Lung microvascular endothelial cell (primary cell): ENCODE measurements at places on chromosomes 11 and 22.

GRCh38 chr11:36775756-36776155 is 177.7 kb upstream of the RAG2 start:
- DNase-seq = no peak

DNA sequence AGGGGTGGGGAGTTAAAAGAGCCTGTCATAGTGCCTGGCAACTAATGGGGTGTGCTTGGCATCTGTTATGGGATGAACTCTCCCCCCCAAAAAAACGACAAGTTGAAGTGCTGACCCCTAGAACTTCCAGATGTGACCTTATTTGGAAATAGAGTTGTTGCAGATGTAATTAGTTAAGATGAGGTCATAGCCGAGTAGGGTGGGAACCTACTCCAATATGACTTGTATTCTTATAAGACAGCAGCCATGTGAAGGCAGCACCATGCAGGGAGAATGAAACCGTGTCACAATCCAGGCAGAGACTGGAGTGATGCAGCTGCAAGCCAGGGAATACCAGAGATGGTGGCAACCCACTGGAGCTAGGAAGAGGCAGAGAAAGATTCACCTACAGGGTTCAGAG is 394.5 kb downstream of the TENM4 start:
- no peak for DNase-seq

GRCh38 chr11:67494371-67495233 is 10.6 kb downstream of the PITPNM1 start:
- no peak for DNase-seq

- no peak for DNase-seq
Measured at GRCh38 chr11:223884-224283, 12.3 kb downstream of the SIRT3 start.

- DNase-seq = no peak
Measured at GRCh38 chr11:3605771-3606203, 36.0 kb downstream of the ART5 start.

DNA sequence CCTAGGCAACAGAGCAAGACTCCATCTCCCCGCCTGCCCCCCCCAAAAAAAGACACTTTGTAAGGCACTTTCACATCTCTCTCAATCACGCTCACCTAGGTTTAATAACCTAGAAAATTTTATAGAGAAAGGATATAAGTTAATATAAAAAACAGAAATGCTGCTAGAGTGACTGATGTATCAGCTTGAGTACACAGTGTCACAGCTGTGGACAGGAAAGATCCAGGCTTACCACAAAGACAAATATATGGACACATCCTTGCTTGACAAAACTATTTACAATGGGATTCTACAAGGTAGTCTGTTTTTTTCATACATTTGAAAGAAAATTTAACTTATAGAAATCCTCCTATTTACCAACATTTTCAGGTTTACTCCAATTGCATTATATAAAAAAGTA is 96.7 kb downstream of the ABTB2 start:
- no peak for DNase-seq

DNA sequence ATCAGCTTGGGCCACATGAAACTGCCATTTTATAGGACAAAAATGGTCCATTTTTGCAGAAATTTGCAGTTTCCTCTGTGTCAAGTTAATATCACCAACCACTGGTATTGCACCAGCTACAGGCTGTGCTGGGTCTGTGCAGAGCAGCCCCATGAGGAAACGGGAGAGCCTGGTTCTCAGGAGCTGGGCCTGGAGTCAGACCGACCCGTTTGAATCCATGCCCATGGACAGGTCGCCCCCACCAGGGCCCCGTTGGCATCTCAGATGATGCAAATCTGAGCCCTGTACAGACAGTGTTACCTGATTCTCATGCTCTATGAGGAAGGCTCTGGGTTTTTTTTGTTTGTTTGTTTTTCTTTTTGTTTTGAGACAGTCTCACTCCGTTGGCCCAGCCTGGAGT is 9.8 kb upstream of the SEC14L6 start:
- DNase-seq = no peak

DNA sequence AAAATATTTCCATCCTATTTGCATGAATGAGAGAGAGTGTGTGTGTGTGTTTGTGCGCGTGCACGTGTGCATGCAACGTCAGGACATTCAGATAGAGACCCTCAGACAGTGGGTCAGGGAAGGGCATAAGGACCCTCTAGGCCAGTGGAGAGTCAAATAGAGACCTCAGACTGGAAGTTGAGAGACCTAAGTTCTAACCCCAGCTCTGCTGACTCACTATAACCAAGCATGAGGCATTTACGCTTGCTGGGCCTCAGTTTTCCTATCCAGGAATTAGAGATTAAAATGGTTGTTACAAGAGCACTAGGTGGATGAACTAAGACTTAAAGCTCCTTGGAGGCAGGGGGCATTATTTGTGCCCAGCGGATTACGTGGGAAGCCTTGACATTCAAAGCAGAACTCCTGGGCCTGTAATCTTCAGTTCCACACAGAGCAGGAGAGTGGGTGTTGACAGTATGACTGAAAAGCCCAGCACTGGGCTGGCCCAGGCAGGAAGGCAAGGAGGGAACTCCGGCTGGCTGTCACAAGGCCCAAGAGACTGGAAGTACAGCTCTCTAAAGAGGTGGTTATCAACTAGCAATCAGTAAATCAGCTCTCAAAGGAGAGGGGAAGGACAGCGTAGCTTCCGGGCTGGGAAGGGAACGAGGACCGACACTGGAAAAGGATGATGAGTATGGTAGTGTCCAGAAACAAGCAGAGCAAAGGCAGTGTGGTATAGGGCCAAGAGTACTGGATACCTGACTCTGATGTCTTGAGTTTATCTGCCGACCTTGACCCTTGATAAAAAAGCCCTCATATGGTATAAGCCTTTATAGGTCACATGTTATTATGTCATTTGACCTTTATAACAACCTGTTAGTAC is 9.2 kb downstream of the RHOG start:
- no peak for DNase-seq

DNA sequence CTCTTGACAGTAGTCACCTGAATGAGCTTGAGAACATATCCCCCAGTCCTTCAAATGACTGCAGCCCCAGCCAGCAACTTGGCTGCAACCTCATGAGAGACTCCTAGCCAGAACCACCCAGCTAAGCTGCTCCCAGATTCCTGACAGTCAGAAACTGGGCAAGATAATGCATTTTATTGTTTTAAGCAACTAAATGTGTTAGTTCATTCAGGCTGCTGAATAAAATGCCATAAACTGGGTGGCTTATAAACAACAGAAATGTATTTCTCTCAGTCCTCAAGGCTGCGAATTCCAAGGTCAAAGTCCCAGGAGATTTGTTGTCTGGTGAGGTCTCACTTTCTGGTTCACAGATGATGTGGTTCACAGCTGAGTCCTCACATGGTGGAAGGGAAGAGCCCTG is 5.8 kb upstream of the PAMR1 start:
- no peak for DNase-seq

GRCh38 chr11:68978931-68979594 is 1.7 kb downstream of the MRGPRD start:
- DNase-seq = no peak

DNA sequence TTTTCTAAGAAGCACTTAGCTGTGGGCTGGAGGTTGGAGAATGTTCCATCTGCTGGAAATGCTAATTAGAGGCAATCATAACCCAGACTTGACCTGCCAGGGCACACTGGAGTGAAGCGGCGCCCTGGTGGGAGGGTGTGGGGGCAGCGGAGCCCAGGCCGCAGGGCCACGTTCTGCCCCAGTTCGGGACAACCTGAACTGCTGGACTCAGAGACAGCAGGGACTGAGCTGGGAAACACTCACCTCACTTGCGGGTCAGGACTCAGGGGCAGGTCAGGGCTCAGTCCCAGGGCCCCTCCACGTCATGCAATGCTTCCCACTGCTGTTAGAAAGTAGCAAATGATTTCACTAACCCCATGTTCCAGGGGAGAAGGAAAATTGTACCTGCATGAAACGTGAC is 316.4 kb downstream of the NTM start:
- DNase-seq = no peak

DNA sequence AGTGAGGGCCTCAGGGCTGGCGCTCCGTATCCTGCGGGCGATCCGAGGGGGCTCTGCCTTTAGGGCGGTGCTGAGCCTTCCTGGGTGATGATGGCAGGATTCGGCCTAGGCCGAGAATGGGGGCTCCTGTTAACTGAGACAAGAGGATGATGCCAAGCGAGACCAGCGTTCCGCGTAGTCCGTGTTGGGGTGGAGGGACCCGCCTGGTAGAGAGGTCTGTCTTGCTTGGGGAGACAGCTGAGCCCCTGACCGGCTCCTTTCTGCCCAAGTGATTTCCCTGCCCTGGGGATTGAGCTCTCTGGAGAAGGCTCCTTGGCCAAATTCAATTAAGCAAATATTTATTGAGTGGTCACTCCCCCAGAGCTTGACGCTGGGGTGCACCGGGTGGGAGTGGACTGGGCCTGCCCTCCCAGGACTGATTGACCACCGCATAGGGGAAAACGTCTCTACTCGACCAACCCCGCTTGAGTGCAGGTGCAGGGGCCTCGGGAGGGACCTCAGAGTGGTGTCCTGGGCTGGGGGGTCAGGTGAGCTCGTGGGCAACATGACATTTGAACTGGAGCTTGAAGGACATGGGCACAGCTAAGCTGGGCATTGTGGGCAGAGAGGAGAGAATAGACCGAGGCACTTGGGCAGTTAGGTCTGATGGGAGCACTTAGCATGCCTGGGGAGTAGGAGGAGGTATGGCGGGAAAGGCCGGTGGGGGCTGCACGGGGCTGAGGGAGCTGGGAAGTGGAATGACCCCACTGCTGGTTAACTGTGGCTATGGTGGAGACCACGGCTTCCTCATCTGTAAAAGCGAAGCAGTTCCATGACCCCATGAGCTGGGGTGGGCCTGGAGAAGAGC is 1.1 kb downstream of the GNAZ start:
- no peak for DNase-seq

GRCh38 chr22:32334660-32335365 is 22.9 kb upstream of the RFPL3 start:
- DNase-seq = no peak

- DNase-seq = peak; percentile 96
Measured at GRCh38 chr22:17638432-17639246, at the start of gene BCL2L13. BCL2L13 (plus strand) TSS chr22:17638757; CDS start chr22:17655712, 16,955 bp downstream.

GRCh38 chr11:66410191-66410590 is 10.6 kb upstream of the NPAS4 start:
- DNase-seq = no peak

DNA sequence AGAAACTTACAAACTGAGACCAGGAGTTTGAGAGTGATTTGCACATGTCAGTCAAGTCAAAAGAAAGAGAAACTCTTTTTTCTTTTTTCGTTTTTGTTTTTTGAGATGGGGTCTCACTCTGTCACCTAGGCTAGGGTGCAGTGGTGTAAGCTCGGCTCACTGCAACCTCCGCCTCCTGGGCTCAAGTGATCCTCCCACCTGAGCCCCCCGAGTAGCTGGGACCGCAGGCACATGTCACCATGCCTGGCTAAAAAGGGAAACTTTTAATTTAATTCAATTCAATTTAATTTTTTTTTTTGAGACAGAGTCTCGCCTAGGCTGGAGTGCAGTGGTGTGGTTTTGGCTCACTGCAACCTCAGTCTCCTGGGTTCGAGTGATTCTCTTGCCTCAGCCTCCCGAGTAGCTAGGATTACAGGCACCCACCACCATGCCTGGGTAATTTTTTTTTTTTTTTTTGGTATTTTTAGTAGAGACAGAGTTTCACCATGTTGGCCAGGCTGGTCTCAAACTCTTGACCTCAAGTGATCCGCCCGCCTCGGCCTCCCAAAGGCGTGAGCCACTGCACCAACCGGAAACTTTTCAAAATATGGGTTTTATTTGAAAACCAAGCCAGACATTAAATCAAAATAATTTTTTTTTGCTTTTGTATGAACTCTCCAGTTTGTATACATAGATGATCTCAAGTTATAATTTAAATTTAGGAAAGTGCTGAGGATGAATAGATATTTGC is 9.9 kb downstream of the UCP3 start:
- no peak for DNase-seq

GRCh38 chr22:39443398-39443797 is 13.4 kb upstream of the MGAT3 start:
- no peak for DNase-seq

GRCh38 chr11:102254047-102254446 is 63.2 kb upstream of the BIRC3 start:
- no peak for DNase-seq

DNA sequence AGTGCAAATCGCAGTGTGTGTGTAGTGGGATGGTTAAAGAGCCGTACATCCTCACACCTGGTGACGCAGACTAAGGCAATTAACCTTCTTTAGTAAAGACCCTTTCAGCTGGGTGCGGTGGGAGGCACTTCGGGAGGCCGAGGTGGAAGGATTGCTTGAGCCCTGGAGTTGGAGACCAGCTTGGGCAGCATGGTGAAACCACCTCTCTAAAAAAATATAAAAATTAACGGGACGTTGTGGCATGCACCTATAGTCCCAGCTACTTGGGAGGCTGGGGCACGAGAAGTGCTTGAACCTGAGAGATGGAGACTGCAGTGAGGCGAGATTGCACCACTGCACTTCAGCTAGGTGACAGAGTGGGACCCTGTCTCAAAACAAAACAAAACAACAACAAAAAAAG is 31.5 kb downstream of the ZBTB16 start:
- no peak for DNase-seq

DNA sequence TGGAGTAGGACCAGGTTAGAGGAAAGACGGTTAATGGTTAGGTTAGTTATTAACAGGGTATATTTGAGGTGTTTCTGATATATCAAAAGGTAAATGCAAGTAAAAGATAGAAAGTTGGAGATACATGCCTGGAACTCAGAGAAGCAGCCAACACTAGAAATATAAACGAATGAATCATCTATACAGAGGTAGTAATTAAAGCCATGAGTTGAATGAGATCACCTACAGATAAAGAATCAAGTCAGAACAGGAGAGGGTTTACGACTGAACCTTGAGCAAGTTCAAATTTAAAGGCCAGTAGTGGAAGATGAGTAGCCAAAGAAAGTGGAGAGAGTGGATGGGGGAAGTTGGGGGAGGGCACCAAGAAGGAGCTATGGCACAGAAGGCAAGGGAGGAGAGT is 73.9 kb downstream of the SPON1 start:
- no peak for DNase-seq

DNA sequence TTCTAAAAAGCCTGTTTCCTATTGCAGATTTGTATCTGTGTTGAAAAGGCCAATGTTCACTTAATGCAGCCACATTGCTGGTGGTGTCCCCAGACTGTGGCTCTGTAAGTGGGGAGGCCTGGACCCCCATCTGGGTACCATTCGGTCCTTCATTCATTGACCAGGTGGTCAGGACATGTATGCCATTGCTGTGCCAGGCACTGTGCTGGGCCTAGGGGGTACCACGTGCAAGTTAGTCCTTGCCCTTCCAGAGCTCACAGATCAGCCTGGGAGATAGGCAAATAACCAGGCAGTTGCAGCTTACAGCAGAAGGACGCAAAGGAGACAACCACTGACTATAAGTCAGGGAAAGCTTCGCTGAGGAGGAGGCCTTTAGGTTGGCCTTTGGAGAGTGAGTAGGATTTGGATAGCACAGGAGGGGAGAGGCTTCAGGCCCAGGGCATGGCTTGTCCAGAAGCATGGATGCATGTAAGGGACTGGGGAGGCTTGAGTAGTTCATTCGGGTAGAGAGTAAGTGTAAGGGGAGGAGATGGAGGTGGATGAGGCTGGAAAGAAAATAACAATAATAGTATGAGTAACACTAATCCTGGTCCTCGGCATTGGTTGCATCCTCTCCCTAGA is 5.0 kb downstream of the PRDM11 start:
- no peak for DNase-seq
